ENCODE measurements at places on chromosomes 3 and 15. TPM values are rescaled to one million over a fixed set of nuclear protein-coding genes. Genes with fewer than 3 reads are reported as not detected.

The CDAN1 gene
- 8.1 TPM for total RNA-seq

The RTP1 gene
- not detected for total RNA-seq

The DRD3 gene
- total RNA-seq, result not detected

The HTR3D gene
- not detected for total RNA-seq

The TNFSF10 gene
- 0.36 TPM for total RNA-seq
